ENCODE measurements at places on chromosomes 7 and 10.

DNA sequence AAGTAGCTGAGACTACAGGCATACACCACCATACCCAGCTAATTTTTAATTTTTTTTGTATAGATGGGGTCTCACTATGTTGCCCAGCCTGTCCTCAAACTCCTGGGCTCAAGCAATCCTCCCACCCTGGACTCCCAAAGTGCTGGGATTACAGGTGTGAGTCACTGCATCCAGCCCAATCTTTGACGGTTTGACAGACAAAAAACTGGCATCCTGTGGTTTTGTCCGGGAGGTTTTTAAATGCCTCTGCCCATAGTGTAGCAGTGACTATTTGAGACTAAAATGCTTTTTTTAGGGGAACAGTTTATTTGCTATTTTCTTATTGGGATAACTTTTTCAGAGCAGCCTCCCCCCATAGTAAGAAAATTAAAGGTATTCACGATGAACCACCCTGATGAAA, 523.7 kb upstream of the GALNT17 start:
- DNase-seq = no peak

DNA sequence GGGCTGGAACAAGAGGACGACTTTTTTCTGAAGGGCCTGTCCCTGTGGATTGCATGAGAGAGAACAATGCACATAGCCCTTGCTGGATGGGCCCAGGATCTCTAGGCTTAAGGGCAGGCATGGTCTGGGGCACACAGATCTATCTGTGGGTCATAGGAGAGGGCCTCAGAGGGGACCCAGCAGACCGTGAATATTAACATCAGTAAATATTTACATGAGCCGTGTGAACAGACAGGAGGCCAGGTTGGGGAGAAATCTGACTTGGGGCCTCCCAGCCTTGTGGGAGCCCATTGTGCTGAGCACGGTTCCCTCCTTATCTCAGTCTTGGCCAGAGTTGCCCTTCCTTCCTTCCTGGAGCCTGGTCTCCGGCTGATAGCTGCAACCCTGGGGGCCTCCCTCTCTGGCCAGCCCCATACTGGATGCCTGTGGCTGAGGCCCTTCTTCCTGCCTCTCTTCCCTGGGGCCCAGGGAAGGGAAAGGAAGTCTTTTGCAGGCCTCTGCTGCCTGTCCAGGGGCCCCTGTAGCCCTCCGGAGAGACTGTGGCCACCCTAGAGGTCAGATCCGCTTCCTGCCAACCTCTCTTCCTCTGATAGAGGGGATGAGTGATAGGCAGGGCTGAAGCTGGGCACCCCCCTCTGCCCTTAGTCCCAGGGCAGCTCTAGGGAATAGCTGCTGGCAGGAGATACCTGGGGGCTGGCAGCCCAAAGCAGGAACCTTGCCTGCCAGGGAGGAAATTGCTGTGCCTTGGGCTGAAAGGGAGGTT, 44.5 kb upstream of the TRIM8 start:
- no peak for DNase-seq

- no peak for DNase-seq
These were observed 1034.5 kb upstream of the LRRTM3 start for GRCh38 chr10:65891073-65891981.

- DNase-seq = no peak
These were observed 251.4 kb downstream of the KIF20B start for GRCh38 chr10:89952751-89953150.

DNA sequence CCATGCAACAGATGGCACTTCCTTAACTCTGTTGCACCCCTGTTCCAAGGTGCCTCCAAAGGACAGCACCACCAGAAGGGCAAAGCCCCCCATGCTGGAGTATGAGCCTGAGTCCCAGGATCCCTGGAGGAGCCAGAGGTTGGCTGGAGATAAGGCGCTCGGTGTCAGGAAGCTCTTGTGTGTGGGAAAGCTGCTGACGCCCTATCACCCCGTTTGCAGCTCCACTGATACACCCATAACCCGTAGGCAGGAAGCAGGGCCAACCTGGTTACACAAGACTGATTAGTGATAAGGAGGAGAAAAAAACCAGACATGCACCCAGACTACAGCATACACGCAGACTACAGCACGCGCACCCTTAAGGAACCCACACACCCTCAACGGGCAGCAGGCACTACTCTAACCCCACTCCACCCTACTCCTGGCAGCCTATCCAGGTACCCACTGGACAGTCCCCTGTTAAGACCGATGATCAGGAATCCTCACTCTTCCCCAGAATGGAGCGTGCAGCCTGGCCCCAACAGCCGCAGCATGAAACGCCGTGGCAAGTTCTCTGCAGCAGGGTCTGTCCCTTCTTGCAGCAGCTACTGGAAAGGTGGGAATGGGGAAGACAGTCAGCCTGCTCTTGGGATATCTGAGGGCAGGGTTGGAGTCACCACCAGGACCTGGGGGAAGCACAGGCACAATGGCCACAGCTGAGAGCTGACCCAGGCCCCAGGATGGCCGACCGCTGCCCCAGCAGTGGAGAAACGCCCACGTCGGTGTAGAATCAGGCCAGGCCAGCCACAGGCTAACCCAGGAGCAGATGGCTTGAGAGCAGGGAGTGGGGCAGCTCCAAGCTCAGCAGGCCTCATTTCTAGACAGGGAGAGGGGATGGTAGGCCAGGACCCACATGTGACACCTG, 38.3 kb upstream of the TUBB8 start:
- no peak for DNase-seq

- no peak for DNase-seq
These were observed 75.3 kb downstream of the HIP1 start for GRCh38 chr7:75663302-75663907.

- DNase-seq = no peak
These were observed 161.4 kb downstream of the GPAM start for GRCh38 chr10:112022196-112022595.

DNA sequence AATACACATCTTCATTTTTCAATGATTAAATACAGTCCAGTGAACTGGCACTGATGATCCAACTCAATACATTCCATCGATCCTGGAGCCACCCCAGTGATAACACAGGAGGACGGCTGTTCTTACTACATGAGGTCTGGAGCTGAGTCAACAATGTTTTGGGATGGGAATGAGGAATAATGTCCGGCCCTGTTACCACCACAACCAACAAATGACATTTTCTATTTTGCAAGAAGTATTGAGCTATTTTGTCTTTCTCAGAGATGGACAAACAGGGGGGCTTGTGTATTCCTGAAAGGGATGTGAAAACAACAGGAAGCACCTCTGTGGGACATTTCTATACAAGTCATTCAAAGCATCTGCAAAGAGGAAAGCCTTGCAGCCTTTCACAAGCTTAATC, 249.2 kb downstream of the PARD3 start:
- DNase-seq = no peak

GRCh38 chr10:127757033-127757432, 20.0 kb downstream of the FOXI2 start:
- DNase-seq = no peak

- DNase-seq = no peak
These were observed 647.0 kb downstream of the KCNMA1 start for GRCh38 chr10:76990561-76990960.

DNA sequence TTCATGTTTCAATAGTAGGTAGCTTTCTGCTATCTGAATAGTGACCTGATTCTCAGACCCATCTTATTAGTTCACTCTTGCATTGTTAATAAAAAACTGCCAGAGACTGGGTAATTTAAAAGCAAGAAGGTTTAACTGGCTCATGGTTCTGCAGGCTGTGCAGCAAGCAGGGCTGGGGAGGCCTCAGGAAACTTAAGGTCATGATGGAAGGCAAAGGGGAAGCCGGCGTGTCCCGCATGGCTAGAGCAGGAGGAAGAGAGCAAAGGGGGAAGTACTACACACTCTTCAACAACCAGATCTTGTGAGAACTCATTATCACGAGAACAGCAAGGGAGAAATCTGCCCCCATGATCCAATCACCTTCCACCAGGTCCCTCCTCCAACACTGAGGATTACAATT, 185.2 kb upstream of the PITRM1 start:
- no peak for DNase-seq

DNA sequence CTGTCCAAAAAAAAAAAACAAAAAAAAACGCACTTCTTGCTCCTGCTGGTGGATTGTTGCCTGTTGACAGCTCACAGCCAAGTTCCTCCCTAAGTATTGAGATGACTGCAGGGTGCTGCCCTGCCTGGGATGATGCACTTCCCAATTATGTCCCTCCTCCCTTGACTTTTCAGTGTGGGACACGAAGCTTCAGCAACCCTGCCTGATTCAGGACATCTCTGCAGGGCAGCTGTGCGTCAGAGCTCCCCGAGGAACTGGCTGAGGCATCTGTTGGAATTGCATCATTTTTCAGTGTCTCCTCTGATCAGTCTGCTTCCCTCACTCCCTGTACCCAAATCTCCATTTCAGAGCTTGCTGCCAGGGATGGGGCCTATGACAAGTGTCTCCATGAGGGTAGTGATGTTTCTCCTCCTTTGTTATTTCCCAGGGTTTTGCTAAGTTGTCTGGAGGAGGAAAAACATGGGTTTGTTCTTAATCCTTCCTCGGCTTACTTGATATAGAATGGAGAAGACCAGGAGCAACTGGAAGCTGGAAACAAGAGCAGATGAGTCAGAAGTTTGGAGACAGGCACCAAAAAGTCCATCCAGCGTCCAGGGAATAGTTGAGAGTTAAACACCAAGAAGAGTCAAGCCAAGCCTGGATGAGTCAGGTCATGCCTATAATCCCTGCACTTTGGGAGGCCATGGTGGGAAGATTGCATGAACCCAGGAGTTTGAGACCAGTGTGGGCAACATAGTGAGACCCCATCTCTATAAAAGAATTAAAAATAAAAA, 355.1 kb downstream of the GALNT17 start:
- no peak for DNase-seq

Data from activated CD4-positive, alpha-beta T cell treated with anti-CD3 and anti-CD28 coated beads, Interleukin-2, amount 50 U/mL, for 24 hours (primary cell).